ENCODE measurements at places on chromosomes 12 and 14.

DNA sequence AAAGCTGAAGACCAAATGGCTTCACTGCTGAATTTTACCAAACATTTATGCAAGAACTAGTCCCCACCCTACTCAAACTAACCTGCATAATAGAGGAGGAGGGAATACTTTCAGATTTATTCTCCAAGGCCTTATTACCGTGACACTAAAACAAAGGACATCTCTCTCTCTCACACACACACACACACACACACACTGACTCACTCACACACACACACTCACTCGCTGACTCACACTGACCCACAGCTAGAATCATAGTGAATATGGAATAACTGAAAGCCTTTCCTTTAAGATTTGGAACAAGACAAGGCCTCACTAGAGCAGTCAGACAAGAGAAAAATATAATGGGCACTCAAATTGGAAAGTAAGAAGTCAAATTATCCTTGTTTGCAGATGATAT is 1014.1 kb downstream of the TMTC2 start:
- no peak for DNase-seq

DNA sequence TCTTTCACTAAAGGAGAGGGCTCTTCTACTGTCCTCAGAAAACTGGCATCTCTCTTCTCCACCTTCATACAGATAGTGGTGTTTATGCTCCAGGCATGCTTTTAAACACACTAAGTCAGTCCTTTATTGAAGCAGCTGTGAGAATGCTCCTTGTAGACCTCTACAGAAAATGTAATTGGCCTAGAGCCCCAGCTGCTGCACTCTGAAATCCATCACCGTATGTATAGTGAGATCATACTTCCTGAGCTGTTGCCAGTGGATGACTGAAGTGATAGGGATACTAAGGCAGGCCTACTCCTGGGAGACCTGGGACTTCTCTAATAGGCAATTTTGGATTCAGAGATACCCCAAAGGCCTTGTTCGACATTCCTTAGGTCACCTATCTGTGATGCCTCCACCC is 535.4 kb downstream of the RPS29 start:
- DNase-seq: no peak

GRCh38 chr12:118355843-118356242 is 16.9 kb downstream of the TAOK3 start:
- DNase-seq: no peak

DNA sequence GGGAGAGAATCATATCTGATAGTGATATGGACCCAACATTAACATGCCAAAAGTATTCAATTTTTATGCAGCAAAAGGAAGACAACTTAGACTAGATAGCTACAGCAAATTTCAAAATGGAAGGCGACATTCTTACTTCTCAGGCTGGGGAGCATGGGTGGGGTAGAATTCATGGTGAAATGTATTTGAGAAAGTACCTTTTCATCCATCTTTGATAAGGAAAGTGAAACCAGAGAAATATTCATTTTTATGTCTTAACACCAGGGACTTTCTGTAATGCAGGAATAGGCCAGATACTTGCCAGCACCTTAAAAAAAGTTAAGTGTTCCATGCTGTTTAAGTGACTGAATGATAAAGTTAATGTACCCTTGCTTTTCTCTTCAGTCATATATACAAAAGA is 13.4 kb downstream of the BTG1 start:
- DNase-seq: no peak

- no peak for DNase-seq
Observed at GRCh38 chr12:87967871-87968270, 61.3 kb downstream of the C12orf50 start.

DNA sequence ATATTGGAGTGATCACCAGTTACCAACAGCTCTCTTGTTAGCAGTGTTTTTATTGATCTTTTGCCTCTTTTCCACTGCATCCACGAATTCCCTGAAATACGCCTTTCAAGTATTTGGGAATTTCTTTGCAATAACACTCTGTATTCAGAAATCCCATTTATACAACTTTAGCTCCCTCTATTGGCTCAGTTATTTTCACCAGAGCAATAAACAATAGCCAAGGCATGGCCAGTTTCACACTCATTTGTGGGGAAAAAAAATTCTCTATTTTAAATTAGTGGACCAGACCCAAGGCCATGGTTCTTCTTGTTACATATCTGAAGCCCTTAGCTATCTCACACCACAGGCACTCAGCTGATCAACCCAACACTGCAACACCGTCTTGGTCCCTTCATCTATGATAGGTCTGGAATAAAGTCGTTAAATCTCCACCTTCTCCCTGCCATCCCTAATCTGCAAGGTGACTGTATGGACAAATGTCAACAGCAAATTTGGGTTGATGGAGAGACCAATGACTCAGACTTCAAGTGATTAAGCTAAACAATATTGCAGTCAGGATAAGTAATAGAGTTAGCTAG is 92.4 kb upstream of the TMEM260 start:
- no peak for DNase-seq

DNA sequence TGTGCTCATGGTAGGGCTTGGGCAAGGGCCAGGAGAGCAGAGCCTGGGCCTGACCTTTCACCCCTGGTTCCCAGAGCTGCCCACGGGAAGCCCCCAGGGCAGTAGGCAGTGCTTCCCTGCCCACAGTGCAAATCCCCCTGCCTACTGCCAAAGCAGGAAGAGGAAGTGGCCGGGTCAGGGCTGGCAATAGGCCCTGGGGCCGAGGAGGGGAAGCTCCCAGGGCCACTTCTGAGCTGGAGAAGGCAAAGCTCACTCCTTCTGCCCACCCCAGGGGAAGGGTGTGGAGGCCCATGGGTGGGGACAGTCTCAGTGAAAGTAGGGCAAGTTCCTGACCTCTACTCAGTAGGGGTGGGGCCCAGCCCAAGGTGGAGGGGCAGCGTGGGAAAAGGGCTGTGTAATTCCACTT is 5.4 kb upstream of the NR4A1 start:
- DNase-seq: no peak

GRCh38 chr14:103749452-103749851 is 33.8 kb downstream of the ZFYVE21 start:
- no peak for DNase-seq

- no peak for DNase-seq
Observed at GRCh38 chr14:38083039-38083438, 124.7 kb upstream of the SSTR1 start.

GRCh38 chr14:103139132-103140025 is 16.1 kb downstream of the TNFAIP2 start:
- no peak for DNase-seq

DNA sequence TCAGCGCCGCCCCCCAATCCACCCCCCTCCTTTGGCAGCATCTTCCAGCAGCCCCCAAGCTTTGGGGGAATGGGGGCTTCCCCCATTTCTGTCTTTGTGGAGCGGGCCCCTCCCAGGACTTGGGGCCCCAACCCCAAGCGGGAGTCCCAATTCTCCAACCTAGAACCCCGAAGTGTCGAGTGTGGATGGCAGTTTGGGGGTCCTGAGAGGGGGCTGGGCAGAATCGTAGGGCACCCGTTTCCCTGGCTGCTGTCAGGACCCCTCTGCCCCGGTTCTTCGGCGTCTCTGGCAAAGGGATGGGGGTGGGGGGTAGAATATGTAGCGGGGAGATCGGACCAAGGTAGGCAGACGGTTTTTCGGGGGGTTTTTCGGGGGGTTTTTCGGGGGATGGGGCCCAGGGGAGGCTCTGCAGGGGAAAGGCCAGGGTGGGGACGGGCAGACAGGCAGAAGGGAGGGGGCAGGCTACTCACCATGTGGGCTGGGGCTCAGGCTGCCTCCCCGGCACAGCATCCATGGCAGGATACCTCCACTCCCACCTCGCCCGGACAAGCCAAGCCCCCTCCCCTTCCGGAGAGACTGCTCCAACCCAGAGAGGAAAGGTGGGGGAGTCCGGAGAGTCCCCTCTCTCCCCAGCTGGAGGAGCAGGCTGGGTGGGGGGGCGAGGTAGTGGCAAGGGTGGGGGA is 739 bp downstream of the JPH4 start:
- no peak for DNase-seq

DNA sequence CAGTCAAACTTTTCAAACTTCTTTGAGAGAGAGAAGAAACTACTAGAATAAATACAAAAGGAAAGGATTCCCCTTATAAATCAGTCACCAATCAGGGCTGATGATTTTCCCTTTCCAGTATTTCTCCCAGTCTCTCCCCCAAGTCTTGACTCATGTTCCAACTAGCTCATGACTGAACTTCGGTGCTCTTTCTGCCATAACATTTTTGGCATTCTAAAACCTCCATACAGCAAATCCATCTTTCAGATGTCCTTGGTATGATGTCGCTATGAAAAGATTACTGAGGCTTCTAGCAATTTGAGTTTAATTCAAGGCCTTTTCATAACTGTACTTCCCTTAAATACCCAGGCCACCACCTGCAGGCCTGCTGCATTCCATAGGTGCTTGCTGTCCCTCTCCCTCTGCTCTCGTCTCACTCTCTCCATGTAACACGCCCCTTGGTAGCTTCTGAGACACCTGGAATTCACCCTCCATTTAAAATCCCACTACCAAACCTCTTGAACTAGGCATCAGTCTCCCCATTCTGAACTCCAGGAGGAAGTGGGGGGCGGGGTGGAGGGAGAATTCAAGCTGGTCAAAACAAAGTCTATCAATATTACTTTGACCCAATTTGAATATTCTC is 2.4 kb downstream of the PRKD1 start:
- DNase-seq: no peak

GRCh38 chr12:12467264-12467663 is 95.4 kb downstream of the DUSP16 start:
- DNase-seq: peak; percentile 52

GRCh38 chr12:24467226-24467625 is 481.7 kb downstream of the BCAT1 start:
- DNase-seq: no peak

- DNase-seq: no peak
Observed at GRCh38 chr14:71005076-71005475, 97.8 kb downstream of the PCNX1 start.

- no peak for DNase-seq
Observed at GRCh38 chr14:64736271-64737169, 32.3 kb downstream of the PLEKHG3 start.

DNA sequence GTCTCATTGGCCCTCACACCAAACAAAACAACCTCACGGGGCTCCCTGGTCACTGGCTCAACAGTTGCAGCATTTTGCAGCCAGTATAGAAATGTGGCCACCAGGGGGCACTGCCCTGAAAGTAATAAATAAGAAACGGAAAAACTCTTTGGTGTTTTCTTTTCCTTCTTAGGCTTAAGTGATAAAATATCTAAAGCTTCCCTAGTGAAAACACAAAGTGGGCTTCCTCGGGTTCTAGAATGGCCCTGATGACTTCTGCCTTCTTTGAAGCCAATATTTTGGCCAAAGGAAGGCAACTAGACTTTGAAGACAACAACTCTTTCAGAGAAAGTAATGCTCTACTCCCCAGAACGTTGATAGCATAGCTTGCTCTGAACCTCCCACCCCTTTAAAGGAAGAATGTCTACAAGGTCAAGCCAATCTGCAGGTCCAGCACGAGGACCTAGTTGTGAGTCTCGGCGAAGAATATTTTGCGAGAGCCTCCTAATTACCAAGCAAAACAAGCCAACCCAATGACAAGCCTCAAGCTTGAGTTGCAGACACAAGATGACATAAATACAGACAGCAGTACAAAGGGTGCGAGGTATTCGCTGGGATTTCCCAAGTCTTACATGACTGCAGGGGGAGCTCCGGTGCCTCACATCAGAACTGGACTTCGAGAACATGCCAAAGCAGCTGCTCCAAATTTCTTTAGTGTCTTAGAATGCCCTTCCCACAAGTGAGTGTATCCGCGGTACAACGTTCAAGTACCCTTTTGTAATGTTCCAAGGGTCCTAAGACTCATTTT is 2.6 kb downstream of the ITPK1 start:
- DNase-seq: peak; percentile 68

GRCh38 chr14:103718572-103718971 is 3.0 kb downstream of the ZFYVE21 start:
- DNase-seq: no peak

DNA sequence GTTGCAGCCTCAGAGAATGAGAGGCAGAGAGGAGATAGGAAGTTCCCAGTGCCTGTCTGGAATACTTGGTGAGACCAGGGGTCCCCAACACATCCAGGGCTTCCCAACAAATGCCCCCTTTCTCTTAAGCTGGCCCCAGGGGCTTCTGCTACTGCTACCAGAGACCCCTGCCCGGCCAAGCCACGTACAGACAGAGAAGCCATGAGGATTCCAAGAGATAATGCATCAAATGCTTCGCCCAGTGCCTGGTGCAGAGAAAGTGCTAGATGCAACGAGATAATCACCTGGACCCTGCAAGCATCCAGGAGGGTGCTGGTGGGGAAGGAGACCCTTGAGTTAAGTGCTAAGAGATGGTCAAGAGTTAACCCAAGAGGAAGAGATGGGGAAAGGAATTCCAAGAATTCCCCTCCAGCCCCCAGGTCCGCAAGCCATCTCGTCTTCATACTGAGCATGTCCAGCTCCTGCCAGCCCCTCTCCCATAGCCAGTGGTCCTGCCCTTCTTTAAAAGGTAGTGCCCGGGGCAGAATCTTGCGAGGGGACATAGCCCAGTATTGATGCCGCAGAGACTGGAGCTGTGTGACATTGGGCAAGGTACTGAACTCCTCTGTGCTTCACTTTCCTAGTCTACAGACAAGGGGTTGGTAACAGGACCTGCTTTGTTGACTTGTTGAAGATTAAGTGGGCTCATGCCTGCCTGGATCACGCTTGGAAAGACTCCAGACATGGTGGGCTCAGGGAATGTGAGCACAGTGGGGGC is 103.3 kb downstream of the CALM1 start:
- DNase-seq: no peak

DNA sequence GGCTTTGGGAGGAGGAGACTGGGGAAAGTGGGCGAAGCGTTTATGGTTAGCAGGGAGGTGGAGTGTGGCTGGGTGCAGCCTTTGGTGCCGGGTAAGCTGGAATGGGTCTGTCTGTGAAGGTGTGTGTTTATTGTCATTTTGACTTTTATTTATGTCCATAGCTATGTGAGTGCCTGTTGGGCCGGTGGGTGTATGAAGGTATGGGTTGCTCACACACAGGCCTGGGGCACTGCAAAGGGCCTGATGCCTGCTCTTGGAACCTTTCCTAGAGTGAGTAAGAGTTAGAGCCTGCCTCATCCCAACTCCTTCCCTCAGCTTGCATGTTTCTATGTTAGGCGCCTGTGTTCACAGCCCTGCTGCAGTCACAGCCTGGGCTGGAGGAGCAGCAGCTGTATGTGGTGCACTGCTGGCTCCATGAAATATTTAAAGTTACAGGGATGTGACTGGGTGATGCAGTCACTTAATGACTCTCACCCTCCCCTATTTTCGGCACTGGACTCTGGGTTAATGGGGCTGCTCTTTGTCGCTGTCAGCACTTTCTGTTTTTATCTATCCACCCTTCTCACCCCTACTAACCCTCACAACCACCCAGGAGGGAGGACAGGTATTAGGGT is 2.6 kb upstream of the PPP1R1A start:
- DNase-seq: no peak

- DNase-seq: no peak
Observed at GRCh38 chr12:89364058-89364457, 11.8 kb upstream of the DUSP6 start.
